ENCODE measurements at places on chromosomes 6 and 20. TPM values are rescaled to one million over a fixed set of nuclear protein-coding genes. Genes with fewer than 3 reads are reported as not detected.

SYNDIG1 gene
- 5.8 TPM for polyA plus RNA-seq

WFDC5 gene
- polyA plus RNA-seq: not detected

GRCh38 chr6:43277643-43278523 is 20.2 kb upstream of the SLC22A7 start:
- DNase-seq: no peak

GRCh38 chr20:18394363-18394762 is 72.5 kb downstream of the DZANK1 start:
- no peak for DNase-seq
